Astrocyte of the hippocampus (primary cell): ENCODE measurements at places on chromosomes 7 and 10.

GRCh38 chr10:61961278-61961677, 59.8 kb downstream of the ARID5B start:
- no peak for DNase-seq

DNA sequence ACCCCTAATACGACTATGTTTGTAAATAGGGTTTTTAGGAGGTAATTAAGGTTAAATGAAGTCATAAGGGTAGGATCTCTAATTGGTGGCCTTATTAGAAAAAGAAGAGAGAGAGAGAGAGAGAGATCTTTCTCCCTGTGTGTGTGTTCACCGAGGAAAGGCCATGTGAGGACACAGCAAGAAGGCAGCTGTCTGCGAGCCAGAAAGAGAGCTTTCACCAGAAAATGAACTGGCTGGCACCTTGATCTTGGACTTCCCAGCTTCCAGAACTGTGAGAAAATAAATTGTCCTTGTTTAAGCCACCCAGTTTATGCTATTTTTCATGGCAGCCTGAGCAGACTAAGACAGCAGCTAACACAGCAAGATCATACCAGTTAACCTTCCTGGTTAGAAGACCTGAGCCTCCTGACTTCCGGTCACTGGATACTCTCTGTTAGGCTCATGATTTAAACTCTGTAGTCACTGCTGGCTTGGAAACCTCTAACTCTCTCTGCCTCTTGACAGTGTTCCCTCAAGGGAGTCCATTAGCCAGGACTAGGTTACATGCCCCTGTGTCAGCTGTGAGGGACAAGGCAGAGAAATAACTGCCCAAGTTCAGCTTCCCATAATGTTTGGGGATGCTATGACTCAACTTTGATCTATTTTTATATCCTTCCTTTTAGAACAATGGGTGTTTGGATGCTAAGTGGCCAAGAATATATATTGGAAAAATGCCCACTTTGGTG, 102.3 kb downstream of the DYNC1I1 start:
- DNase-seq, result no peak

- DNase-seq, result no peak
These were observed 48.4 kb upstream of the NFE2L3 start for GRCh38 chr7:26103596-26103995.

GRCh38 chr7:16975712-16976111, 93.9 kb upstream of the AGR3 start:
- DNase-seq, result no peak
